ENCODE measurements at places on chromosomes 4 and X. TPM values are rescaled to one million over a fixed set of nuclear protein-coding genes. Genes with fewer than 3 reads are reported as not detected.

KLHL13 gene
- 47.1 TPM for total RNA-seq

- DNase-seq = peak; percentile 12
Observed at GRCh38 chrX:148069759-148070503, 88.8 kb downstream of the FMR1NB start.

IL21 gene
- not detected for total RNA-seq

DNA sequence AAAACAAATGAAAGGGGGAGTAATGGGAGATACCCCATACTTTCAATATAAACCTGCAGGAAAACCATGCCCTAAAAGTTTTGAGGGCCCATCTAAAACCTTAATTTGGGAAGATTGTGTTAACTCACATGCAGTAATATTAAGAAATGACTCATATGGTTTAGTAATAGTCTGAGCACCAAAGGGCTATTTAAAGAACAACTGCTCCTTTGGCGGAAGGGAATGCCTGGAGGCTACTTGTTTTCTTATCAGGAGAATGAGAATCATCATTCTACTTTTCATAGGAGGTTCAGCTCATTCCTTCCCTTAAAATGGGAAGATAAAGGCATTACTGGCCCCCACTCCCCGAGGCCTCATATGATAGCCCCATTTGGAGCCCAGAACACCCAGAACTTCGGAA, 47.6 kb downstream of the SPIN3 start:
- no peak for DNase-seq

GRCh38 chrX:12058087-12058486, 80.2 kb upstream of the FRMPD4 start:
- DNase-seq = no peak
